ENCODE measurements at places on chromosomes 3 and 15.

DNA sequence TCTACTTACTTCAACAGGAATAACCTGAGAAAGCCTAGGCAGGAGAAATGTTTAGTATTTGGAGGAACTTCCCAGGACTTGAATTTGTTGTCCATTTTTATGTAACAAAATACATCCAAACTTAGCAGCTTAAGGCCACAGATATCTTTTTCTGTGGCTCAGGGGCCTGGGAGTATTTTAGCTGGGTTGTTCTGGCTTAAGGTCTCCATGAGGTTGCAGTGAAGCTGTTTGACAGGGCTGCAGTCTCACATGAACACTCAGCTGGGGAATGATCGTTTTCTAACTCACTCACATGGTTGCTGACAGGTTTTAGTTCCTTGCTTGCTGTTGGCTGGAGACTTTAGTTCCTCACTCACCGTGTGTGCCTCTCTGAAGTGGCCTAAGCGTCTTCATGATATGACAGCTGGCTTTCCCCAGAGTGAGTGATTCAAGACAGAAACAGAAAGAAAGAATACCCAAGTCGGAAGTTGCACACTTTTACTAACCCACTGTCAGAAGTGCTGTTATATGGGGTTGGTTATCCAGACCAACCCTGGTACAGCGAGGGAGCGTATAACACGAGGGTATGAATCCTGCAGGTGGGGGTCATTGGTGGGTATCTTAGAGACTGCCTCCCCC is 229.7 kb upstream of the TBL1XR1 start:
- peak; percentile 79 for DNase-seq

DNA sequence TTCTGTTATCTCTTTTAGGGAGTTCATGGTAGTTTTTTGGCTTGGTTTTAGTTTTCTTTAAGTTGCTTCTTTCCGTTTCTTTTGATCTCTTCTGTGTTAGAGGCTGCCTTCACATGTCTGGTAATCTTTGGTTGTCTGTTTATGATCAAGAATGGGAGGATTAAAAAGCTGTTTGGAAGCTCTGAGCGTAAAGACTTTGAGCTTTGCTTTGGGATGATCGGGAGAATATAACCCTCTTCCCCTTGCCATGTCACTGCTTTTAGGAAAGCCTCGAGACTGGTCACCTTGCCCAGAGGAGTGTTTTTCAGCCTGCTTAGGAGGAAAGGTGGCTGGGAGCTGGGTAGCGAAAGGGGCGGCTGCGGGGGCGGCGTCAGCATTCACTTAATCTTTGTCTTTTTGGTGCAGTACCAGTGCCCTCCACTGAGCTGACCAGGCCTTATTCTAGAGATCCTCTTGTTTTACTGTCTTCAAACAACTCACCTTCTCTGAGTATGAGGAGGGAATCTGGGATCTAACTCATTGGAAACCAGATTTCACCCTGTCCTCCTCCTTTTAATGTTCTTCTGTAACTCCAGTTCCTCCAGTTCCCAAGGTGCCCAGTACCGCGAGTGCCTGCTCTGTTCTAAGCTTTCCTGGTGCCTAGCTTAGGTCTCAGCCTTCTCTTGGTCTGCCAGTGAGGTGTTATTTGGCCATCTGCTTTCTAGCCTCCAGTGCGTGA is 15.5 kb downstream of the TATDN2 start:
- DNase-seq, result peak; percentile 76

GRCh38 chr3:148992027-148992634 is 791 bp downstream of the GYG1 start:
- DNase-seq, result peak; percentile 56

DNA sequence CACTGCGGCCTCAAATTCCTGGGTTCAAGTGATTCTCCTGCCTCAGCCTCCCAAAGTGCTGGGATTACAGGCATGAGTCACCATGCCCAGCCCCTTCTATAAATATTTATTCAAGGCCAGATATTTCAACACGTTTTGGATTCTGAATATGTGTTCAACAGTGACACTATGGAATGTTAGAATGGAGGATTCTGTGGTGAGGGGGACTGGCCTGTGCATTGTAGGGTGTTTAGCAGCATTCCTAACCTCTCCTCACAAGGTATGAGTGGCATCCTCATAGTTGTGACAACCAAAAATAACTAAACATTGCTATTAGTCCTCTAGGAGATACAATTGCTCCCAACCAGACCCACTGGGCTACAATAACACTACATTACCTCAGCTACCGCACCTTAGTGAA is 104.0 kb upstream of the ATP10A start:
- DNase-seq, result no peak

- no peak for DNase-seq
These were observed 14.4 kb upstream of the MUC4 start for GRCh38 chr3:195825857-195826804.

DNA sequence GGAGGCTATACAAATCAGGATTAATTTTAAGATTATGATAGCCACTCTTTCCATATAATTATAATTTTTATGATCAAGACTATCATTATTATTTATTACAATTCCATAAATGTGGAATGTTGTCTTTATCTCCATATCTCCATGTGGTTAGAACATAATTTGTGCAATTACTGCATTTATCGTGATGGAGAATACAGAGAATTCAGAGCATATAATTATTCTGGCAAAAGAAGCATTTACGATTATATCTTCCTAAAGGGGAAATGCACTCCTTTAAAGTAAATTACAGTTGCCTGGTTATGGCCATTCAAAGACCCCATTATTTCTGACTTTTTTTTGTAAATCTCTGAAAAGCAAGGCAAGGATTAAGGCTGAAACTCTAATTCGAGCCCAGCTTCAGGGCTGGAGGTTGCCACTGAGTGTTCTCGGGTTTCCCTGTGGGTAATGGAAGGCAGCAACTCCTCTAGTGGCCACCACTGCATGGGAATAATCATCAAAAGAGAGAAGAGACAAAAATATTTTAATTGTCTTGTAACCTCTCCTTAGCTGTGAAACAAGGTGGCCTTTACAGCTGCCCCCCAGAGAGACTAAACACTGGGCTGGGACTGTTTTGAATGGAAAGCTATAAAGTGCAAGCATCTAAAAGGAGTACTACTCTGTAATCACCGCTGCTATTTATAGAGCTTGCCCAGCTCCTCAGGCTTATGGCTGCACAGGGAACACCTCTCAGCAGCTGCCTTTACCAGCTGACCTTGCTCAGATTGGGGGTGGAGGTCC is 59.8 kb upstream of the PRTG start:
- DNase-seq, result no peak

DNA sequence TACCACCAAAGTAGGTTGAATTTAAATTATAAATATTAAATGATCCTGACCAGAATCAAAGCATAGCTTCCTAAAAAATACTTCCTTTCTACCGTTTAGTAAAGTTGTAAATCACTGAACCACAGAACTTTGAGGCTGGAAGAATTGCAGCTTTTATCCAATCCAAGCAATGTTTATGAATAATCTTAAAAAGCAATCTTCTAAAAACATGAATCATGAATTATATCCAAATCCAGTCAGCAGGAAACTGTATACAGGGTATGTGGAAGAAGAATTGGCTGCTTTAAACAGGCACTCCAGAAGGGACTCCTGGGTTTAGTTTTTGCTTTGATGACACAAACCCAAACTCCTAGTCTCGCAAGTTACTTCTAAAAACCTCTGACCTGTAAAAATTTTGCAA is 30.2 kb downstream of the HEG1 start:
- no peak for DNase-seq

- DNase-seq, result no peak
These were observed 13.9 kb upstream of the GPR171 start for GRCh38 chr3:151216641-151217607.

DNA sequence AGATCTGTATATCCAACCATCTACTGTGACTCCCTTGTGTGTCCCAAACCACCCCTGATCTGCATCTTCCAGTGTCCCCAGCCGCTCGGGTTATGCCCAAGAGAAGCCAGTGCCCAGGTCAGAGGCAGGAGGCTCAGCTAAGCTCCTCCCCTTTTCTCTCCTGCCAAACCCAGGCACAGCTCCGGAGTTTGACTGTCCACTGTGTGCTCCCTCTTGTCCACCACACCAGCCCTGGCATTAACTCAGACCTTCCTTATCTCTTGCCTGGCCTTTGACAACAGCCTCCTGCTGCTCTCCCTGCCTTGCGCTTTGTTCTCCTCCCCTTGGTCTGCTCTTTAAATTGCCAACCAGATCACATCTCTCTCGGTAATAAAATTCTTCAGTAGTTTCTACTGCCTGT is 39.3 kb downstream of the DGKG start:
- DNase-seq, result no peak

DNA sequence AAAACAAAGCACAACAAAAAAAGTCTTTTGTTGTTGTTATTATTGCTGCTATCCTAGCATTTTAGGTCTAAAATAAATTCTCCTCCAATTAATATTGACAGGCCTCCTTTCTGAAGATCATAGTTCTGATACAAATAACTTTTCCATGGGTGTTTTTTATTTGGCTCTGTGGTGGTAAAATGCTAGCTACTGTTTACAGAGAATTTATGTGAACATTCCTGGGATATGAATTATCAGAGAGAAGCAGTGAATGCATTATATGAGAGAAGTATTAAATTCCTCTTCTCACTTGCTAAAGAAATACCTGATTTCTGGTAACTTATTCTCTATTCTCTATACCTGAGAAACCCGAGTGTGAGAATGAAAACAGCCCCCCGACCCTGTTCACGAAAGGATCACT is 57.5 kb upstream of the TMCO5A start:
- DNase-seq, result no peak

GRCh38 chr3:114709102-114709501 is 415.3 kb downstream of the TIGIT start:
- no peak for DNase-seq

DNA sequence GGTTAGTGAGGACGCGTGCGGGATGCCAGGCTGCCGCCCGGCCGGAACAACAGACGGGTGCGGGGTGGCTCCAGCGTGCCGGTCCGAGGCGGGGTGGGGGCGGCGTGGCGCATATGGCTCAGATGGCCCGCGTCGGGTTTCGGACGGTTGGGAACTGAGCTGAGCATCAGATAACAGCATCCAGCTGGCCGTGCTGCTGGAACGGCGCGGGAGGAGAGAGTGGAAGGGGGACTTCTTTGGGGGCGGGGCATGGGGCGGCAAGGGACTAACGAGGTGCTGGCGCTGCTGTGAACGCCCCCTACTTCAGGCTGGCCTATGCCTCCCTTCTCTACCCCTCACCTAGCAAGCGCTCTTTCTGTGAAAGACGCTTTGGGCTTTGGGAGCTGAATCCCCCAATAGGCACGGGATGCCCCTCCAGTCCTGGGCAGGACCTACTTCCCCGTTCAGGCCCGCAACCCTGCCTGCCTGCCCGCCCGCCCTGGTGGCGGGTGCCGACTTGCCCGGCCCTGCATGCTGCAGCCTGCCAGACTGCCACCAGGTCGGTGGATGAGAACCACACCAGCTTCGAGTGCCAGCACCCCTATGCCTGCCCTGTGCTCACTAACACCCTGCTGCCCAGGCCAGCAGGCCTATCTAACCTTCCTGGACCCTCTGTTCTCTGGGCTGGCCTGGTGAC is 542 bp downstream of the INKA1 start:
- peak; percentile 59 for DNase-seq

GRCh38 chr3:33060609-33061337 is 36.2 kb downstream of the GLB1 start:
- peak; percentile 55 for DNase-seq

GRCh38 chr3:56836276-56837163 is 34.8 kb upstream of the ARHGEF3 start:
- DNase-seq, result no peak

GRCh38 chr15:58040150-58040549 is 25.4 kb downstream of the ALDH1A2 start:
- no peak for DNase-seq

DNA sequence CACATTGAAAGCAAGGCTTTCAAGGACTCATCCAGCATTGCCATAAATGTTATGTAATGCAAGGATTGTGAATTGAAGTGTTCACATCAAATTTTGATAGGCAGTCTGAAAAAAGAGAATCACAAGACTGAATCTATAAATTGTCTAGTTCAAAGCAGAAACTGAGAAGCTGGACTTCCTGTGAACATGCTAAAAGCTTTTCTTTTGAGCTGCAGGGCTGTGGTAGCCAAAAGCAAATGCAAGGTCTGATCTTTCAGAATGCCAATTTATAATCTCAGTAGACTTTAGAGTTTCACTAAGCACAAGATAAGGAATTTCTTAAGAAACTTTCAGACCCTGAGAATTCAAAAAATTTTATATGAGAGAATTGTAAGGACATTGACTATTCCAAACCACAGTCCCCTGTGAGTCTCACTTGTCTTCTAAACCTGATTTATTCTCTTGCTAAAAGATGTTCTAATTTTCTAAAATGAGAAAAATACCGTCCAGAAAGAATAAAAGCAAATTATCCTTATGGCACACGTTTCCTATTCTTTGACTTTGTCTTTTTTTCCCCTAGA is 1700.3 kb downstream of the OTOL1 start:
- no peak for DNase-seq

- no peak for DNase-seq
These were observed 33.3 kb upstream of the PAQR5 start for GRCh38 chr15:69265347-69265955.

DNA sequence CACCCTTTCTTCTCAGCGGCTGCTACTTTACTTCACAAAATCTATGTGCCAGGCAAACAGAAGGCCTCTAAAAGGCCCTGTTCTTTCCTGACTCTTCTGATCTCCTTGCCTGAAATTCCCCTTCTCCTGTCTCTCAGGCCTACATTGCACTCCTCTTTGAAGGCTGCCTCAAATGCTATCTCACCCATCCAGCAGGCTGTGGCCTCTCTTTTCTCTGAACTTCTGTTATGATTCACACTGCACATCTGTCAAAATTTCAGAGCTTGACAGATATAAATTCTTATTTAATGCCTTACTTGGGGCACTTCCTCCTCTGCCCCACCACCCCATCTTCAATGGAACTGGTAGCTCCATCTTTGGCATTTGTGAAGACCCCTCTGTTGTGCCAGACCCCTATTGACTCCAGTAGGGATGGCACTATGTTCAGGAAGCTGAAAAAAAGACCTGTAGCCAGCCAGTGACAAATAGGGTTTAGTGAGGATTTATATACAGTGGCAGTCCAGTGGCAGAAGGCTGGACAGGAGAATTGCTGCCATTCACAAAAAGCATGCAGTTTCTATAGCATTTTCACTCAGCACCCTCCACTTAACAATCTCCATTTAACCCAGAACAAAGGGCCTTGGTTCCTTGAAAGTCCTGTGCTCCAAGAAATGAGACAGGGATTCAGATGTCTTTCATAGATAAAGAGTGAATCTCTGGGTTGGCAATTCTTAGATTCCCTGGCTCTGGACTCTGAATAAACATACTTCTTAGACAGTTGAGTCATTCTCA is 415.8 kb upstream of the GRM7 start:
- no peak for DNase-seq

- DNase-seq, result no peak
These were observed 39.0 kb downstream of the KIF7 start for GRCh38 chr15:89616228-89616627.

DNA sequence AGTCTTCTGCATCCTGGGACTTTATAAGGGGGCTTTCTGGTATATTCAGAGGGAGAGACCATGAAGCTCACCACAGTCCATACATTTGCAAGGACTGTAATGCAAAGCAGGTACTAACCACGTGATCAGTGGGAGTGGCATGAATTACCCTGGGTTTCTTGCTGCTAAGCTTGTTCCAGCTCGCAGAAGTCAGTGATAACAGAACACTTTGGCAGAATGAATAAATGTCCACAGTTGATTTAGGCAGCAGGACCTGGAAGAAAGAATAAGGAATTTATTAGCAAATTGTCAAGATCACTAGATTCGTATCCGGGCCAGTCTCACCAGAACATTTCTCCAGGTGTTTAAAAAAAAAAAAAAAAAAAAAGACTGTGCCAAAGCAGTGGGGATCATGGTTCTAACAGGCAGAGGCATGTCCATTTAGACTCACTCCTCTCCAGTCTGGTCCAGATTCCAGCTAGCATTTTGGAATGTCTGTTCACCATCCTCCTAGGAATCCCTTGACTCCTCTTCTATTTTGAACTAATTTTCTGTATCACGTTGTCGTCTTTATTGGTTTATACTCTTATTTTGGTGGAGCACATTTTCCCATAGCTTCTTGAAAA is 24.5 kb downstream of the HHLA2 start:
- DNase-seq, result no peak
